Glomerular endothelial cell (primary cell): ENCODE measurements at places on chromosomes 6 and 20. TPM values are rescaled to one million over a fixed set of nuclear protein-coding genes. Genes with fewer than 3 reads are reported as not detected.

The TMEM244 gene
- total RNA-seq, result not detected in 2 replicates

- DNase-seq, result no peak
These were observed 12.2 kb downstream of the BTN3A1 start for GRCh38 chr6:26414281-26414680.

DNA sequence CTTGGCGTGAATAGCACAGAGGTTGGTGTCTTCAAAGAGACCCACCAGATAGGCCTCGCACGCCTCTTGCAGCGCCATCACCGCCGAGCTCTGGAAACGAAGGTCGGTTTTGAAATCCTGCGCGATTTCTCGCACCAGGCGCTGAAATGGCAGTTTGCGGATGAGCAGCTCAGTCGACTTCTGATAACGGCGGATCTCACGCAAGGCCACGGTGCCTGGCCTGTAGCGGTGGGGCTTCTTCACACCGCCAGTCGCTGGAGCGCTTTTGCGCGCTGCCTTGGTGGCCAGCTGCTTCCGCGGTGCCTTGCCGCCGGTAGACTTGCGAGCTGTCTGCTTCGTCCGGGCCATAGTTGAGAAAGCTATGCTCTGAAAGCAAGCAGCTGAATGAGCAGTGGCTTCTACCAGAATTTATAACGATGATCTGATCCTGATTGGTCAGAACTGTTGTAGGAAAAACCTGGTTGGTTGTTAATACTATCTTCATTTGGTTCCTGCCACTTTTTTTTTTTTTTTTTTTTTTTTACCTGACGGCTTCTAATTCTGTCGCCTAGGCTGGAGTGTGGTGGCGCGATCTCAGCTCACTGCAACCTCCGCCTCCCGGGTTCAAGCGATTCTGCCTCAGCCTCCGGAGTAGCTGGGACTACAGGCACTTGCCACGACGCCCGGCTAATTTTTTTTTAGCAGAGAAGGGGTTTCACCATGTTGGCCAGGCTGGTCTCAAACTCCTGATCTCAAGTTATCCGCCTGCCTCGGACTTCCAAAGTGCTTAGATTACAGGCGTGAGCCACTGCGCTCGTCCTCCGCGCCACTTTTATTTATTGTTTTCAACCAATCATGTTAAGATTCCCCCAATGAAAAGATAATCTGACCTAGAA, 21.5 kb downstream of the OR2B2 start:
- peak; percentile 83 for DNase-seq

DNA sequence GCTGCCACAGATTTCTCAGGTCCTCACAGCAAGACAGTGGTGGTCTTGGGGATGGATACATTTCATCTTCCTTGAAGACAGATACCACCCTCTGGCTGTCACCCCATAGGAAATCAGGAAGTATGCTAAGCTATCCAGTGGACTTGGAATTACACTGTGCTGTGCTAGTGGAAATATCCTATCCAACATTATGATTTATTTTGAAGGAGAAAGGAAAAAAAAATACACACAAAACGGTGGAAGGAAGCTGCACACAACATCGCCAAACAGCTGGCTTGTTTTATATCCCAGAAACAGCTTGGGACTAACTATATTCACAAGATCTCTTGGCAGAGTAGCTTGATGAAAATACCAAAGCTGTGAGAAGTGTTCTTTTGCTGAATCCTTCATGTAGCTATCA, 257.6 kb downstream of the LAMA2 start:
- no peak for DNase-seq

GRCh38 chr6:140040396-140040795, 665.9 kb upstream of the CITED2 start:
- DNase-seq, result no peak

DNA sequence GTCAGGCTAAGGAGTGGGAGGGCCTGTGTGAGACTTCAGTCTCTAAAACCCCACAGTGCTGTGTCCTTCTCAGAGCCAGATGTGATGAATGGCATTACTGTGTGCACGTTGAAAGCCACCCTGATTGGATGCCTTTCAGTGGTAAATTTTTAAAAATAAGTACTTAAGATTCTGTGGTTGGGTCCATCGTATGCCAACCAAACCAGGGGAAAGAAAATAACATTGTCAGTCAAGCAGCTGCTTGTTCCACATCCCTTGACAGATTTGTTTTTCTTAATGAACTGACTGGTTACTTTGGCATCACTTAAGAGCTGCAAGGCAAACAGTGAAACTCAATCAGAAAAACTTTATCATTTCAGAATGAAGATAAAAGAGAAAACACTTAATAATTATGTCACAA, 334.0 kb upstream of the NT5E start:
- DNase-seq, result no peak

- no peak for DNase-seq
These were observed 972.7 kb downstream of the PRIM2 start for GRCh38 chr6:58290177-58290576.

- DNase-seq, result no peak
These were observed 96.0 kb downstream of the LCA5 start for GRCh38 chr6:79441192-79441591.

The SOX18 gene
- total RNA-seq, result 31.8 and 102 TPM in 2 replicates
